ENCODE measurements at places on chromosomes 5 and 9.

DNA sequence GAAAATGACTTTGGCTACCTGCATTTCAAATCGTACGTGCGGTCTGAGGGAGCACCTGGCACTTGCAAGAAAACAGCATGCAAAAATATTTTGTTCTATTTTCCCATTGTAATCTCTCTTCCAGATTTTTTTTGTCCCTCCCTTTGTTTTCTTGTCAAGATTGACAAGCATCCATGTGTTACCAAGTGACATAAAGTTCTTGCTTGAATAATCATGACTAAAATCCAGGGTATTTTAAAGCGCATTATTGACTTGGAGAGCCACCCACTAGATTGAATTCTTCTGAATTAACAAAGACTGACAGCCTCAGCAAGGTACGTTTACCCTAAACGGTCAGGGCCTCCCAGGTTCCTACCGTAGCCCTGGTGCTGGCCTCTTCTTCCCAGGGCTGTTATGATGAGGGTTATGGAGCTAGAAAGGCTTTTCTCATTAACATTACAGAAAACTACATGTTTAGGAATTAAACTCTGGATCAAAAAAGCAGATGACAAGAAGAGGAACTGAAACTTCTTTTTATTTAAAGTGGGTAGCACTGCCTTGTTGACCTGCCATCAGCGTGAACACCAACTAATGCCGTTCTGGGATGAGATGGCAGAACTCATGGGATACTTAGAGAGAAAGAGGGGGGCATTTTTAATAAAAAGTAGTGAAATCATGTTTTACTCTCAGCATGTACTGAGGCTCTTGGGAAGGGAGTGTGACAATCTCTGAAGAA, 297.0 kb downstream of the EFNA5 start:
- no peak for DNase-seq

DNA sequence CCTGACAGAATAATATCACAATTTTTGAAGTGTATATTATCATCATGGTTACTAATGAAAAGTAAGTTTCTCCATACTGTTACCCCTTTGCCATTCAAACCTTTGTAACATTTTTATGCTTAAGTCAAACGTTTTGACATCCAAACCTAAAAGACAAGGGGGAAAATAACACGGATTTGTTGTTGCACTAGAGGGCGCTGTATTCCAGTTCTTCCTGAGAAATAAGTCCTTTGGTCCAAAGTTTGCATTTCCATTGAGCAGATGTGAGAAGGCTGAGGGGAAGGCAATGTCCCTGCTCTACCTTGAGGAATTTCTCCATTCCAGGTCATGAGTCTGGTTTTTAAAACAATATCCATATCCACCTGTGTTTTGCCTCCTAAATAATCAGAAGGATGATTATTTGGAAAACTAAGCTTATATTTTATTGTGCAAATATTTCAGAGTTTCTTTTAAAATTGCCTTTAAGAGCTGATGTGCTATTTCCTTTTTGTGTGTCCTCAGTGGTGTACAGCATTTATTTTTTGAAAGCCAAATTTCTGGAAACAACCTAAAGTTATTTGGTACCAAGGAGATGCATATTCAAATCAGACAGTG, 9.7 kb downstream of the LECT2 start:
- DNase-seq: peak; percentile 54

- DNase-seq: no peak
Measured at GRCh38 chr9:68493958-68494577, 46.6 kb downstream of the TMEM252 start.

- DNase-seq: peak; percentile 61
Measured at GRCh38 chr5:150999704-151000442, 20.5 kb upstream of the GPX3 start.

DNA sequence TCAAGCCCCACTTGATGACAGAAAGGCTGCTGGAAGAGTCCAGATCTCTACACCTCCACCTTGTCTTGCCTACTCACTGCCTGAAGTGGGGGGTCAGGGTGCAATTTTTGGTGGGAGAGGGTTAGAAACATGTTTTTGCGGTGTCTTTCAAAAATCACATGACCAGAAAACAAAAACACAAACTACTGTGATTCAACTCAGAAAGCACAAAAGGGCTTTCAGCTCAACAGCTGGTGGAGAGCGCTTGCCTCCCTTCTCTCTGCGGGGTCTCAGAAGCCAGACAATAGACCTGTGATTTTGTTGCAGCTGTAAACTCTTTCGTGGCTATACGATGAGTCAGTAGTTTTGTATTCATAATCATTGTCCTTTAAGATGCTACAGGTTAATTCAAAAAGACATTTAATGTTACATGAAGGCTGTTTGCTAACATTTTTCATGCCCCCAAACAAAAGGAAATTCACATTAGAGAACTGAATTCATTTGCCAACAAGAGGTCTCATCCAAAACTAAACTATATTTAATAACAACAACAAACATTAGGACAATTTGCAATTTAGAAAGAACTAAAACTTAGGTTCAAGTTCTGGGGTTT, 172.6 kb upstream of the RAI14 start:
- no peak for DNase-seq

DNA sequence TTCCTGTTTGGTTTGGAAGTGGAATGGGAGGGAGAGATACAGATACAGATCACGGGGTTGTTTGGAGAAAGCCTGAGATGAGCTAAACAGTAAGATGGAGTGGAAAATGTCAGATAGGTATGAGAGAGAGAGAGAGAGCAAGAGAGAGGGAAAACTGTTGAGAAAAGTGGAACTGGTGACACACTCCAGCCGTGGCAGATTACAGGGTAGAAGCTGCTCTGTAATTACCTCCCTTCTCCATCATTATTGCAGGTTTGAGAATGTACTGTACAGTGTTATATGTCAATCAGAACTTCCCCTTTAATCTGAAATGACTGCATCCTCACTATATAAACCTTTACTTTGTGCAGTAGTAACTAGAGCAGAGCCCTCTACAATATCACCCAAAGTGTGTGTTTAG, 74.5 kb upstream of the WWC1 start:
- DNase-seq: no peak
